ENCODE measurements at places on chromosomes 5 and 9.

DNA sequence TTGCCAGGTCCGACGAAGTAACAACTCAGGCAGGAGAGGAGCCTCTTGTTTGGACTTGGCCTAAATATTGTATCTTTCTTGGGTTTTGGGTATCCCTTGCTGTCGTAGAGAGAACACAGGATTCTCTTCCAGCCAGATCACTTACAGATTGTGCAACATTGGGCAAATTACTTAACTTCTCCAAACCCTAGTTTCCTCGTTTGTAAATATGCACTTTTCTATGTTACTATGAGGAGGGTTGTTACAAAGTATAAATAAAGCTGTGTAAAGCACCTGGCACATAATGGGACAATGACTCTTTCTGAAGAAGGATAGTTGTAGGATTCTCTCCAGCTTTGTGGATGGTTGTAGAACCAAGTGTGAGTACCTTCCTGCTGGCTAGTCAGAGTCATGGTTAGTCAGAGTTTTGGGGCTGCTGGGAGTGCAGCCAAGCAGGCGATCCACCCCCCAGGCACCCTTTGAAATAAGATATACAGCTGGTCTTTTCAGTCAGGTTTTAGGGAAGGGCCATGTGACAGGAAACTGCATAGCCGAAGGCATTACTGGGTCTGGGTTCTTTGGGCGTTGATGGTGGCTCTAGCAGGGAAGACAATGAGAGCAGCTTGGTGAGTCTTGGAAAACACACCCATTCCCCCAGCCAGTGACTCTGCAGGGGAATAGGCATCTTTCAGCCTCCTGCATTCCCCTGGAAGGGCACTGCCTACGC is 49.9 kb upstream of the GDNF start:
- no peak for DNase-seq

GRCh38 chr9:135588886-135589595 is 27.5 kb downstream of the PAEP start:
- no peak for DNase-seq

DNA sequence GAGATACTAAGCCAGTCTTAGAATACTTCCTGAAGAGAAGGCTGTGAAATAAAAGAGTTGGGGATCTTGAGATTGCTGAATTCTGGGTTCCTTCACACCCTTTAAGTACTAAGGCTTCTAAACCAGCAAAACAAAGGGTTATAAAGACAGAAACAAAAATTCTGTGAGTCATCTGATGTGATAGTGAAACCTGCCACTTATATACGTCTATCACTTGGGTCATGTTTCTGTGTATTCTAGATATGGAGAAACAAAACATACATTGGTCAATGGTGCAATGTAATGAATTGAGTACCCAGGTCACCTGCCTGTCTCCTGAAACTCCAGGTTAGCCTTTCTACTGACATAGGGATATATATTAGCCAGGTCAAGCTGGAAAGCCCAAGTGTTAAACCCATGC is 319.3 kb upstream of the GRAMD2B start:
- DNase-seq, result no peak

DNA sequence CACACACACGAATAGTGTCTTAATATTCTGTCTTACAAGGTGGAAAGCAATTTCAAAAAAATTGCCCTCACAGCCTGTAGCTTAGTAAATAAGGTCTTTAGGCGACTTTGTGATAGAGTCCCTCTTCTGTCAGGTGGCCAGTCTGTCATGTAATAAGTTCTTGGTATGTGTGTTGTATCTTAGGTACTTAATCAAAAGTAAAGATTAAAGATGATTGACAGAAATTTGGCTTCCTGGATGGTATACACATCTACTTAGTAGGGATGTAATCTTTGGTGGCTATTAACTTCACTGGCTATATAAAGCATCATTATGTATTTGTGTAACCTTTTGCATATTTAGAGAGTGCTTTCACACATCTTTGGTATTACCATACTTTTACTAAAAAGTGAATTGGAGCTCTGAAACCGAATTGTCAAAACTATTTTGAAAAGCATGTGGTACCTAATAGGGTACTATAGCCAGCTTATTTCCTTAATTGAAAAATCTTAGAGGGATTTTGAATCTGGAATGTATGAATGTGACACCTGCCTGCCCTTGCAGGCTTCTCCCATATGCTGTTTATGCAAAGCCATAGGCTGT is 3.4 kb downstream of the G3BP1 start:
- DNase-seq, result no peak

- DNase-seq, result no peak
Measured at GRCh38 chr9:2411459-2412215, 209.9 kb upstream of the VLDLR start.

All from stimulated activated CD8-positive, alpha-beta memory T cell treated with anti-CD3 and anti-CD28 coated beads, Interleukin-15, amount 100 ng/mL, for 4 hours (primary cell).